ENCODE measurements at places on chromosomes 4 and X.
A peak's percentile ranks its signal among the peaks of the same experiment; 100 is the strongest.

GRCh38 chr4:182825786-182826185 is 91.4 kb downstream of the DCTD start:
- no peak for DNase-seq

DNA sequence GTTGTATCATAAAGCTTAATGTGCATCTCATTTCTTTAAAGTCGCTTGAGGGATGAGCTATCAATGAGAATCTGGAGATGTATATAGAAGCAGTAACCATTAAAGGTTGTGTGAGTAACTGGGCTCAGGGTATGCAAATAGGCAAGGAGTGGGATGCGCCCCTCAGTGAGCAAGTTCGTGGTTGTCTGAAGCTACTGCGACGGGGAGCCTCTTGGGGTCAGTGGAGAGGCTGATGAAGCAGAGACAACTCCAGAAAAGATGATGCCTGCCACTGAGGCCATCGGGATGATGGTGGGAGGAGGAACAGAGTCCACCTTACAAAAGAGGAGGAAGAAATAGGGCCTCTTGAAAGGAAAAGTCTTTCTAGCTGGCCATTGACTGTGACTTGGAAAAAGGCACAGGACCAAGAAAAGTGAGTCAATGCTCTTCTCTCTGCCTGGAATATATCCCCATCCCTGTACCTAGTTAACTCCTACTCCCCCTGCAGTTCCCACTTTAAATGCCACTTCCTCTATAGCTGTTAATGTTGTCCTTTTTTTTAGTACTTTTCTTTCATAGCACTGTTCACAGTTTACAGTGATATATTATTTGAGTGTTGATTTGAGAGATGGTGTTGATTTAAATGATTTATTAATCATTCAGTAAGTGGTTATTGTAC is 51.4 kb upstream of the LSM6 start:
- DNase-seq = no peak

- DNase-seq = peak; percentile 28
These were observed 784 bp downstream of the MAP7D3 start for GRCh38 chrX:136250191-136251040.

DNA sequence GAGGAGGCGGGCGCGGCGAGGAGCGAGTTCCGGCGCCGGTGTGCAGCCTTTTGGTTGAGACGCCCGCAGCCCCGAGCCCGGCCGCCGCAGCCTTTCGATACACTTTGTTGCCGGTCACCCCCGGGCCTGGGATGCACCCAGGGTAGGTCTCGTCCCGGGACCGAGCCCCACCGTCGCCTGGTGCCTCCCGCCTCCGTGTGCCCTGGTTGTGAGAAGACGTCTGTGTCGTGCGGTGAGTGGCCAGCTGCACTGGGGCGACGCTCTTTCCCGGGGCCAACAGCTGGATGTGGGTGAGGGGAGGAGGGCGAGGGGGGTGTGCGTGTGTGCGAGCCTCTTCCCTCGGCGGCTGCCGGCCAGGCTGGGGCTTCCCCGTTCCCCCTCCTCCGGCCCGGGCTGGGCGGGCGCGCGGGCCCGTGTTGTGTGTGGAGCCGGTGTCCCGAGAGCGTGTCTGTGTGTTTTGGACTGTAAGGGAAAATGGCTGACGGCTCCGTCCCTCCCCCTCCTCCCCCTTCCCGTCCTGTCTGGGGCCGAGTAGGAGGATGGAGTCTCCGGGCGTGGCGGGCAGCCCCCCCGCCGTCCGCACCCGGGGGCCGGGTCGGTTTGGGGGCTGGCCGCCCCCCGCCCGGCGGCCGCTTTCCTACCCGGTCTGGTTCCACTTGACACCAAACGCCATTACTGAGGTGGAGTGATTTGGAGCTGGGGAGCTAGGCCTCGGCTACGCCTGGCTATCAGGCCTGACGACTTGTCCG is 807 bp downstream of the USP9X start:
- peak; percentile 29 for DNase-seq

GRCh38 chrX:4710618-4711433 is 997.4 kb upstream of the PRKX start:
- no peak for DNase-seq

DNA sequence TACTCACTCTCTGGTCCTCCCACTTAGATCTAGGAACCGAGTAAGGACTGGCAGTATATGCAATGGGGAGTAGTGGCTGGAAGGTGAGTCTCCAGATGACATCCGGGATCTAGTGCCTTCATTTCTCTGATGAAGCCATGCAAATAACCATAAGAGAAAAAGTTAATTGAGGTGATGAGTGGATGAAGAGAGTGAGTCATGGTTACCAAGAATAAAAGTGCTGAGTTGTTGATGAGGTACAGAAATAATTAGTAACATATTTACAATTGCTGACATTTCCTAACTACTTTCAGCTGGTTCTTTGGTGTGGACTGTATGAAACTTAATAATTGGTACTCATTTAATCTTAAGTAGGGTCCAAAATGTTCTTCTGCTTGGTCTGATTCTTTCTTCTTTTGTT is 146.7 kb upstream of the PITX2 start:
- no peak for DNase-seq

DNA sequence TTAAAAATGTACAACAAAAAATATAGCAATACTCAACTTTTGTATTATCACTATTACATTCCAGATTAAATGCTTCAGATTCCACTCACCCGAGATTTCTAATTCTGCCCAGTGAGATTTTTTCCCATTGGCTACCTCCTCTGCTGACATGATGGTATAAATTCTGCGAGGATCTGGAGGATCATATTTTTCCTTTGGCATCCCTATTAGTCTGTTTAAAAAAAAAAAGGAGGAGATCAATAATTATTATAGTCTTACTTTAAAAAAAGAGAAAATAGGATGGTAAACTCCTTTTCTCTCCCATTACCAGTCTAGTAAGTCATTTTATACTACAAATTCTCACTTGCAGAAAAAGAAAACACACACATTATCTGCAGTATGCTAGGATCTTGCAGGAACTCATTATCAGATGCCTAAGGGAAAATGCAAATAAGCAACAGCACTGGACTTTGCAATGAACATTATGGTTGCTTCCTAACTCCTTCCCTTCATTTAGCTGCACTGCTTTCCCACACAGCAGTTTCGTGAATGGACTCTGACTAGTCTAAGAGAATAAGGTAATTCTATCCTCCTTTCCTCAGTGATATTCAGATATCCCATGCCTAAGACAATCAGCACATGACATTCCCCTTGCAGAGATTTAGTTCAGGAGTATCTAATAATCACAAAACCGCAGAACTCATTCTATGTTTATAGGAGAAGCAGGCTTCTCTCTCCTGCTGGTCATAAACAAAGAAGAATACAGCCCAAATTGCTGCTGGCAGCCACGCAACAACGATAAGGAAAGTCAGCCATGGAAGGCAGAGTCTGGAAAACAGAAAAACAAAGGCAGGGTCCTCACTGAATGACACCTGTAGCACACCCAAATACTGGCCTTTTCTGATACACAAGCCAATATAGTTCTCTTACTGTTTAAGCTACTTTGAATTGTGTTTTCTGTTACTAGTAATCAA is 42.7 kb downstream of the CNOT6L start:
- DNase-seq = no peak

GRCh38 chr4:7771541-7772507 is 167.8 kb downstream of the AFAP1 start:
- no peak for DNase-seq

DNA sequence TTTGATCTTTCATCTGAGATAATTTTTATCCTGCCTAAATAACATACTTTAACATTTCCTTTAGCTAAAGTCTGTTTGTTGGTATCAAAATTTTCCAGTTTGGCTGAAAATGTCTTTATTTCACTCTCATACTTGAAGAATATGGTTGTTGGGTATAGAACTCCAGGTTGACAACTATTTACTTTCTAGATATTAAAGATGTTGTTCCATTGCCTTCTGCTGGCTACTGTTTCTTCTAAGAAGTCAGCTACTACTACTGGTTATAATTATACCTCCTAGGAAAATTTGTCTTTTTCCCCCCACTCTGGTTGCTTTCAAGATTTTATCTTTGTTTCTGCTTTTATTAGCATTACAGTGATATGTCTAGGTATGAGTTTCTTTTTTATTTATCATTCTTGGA is 75.7 kb downstream of the SH3RF1 start:
- DNase-seq = no peak

- DNase-seq = peak; percentile 0
These were observed at the start of gene FSTL5 for GRCh38 chr4:162163892-162164759. FSTL5 (minus strand) TSS chr4:162164000; CDS start chr4:162111396, 52,604 bp downstream.

GRCh38 chr4:77433418-77433733 is 172.2 kb upstream of the CXCL13 start:
- no peak for DNase-seq

- no peak for DNase-seq
These were observed 200.0 kb upstream of the FTHL17 start for GRCh38 chrX:31271615-31272471.

DNA sequence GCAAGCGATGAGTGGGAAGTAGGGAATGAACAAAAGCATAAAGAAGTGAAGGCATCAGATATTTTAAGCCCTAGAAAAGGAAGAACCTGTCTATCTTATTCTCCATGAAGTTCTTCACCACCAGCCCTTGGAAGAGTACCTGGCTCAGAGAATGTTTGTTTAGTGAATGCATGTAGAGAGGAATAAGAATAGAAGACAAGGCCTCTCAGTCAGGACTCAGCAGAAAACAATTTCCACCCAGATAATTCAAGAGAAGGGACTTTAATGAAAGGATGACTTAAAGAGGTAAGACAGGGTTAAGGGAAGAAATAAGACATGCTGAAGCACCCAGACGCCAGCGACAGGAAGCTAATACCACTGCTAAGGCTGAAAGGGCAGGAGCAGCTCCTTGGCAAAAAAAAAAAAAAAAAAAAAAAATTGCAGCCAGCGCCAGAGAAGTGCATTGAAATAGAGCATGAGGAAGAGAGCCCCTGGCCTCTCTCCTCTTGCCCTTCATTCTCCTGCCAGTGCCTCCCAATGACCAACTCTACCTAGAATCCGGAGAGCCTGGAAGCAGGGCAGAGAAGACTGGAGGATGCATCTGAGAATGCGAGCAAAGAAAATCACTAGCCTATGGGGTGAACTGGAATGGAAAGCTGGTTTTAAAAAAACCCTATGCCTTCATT is 47.2 kb upstream of the RASGEF1B start:
- DNase-seq = no peak

DNA sequence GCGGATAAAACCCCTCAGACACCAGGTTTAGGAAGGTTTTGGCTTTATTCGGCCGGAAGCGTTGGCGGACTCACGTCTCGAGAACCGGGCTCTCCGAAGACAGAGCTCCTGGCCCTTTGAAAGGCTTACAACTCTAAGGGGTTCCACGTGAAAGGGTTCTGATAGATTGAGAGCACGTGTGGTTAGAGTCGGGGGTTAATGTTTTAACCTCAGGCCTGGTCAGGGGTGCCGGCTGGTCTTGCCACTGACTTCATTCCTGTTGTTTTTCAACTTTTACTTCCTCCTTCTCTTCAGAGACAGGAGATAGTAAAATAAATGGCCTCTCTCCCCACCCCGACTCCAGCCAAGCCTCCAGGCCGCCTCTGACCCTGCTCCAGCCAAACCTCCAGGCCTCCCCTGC is 4.7 kb upstream of the ASMT start:
- no peak for DNase-seq

DNA sequence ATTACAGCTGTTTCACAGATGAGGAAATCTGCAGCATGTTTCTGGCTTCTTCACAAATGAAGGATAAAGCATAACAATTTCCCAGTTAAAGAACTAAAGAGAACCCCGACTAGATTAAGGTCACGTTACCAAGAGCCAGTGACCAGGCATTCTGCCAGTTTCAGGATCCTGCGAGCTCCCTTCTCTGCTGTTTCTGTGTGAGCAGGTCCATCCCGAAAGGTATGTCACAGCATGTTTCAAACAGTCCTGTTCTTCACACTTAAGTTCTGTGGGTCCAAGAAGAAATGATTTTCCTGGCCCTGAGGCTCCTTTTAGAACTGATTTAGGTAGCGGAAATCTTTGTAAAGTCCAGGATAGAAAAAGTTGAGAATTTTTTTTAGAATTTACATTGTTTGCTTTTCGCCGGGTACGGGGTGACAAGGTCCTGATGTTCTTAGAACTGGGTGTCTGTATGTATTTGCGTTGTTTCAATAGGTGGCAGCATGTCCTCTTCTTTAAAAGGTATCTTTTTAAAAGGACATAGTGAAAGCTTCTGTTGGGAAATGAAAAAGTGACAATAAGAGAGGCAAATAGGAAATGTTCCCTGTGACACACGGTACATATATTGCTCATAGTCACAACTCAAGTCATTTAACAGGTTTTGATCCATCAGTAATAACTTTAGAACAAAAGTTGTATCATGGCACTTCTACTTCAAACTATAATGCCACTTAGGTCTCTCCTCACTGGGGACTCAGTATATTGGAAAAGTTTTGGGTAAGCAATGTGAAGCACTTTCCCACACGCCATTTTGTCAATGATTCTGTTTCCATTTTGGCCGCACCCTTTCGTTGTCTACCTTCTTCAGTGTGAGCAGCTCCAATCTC is 18.4 kb downstream of the IL21 start:
- no peak for DNase-seq

DNA sequence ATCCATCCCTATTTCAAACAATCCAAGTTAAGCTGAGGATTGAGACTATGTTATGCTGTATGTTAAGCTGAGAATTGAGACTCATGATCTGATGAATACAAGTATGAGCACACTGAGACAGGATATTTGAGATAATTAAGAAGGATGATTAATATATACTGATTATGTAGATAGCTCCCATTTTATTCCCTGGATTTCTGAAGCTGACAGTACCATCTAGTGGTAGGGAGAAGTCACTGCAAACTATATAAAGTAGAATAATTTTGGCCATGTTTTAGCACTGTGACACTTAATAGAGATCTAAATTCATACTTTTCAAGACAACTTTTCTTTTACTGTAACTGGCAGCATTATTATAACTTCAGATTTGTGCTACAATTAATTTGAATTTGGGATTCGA is 63.8 kb upstream of the HPRT1 start:
- no peak for DNase-seq

- peak; percentile 72 for DNase-seq
These were observed 3.1 kb upstream of the NR3C2 start for GRCh38 chr4:148445071-148445859.

GRCh38 chrX:41276661-41277506 is 57.1 kb upstream of the DDX3X start:
- no peak for DNase-seq

DNA sequence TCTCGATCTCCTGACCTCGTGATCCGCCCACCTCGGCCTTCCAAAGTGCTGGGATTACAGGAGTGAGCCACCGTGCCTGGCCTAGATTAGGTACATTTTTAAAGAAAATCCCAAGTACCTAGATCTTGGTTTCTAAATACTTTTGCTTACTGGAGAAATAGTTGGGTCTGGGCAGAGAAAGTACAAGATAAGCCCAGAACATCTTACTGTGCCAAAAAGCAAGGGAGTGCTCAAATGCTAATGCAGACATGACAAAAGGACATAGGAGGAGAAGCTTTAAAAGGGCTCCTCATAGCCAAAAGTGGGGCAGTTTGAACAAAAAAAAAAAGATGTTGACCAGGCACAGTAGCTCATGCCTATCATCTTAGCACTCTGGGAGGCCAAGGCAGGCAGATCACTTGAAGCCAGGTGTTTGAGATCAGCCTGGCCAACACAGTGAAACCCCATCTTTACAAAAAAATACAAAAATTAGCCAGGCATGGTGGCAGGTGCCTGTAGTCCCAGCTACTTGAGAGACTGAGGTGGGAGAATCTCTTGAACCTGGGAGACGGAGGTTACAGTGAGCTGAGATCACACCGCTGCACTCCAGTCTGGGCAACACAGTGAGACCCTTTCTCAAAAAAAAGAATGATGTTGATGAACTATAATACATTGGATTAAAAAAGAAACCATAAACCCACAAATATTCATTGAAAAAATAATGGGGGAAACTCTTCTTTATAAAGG is 107.5 kb downstream of the APBB2 start:
- no peak for DNase-seq

GRCh38 chr4:20487446-20487845 is 212.8 kb upstream of the PACRGL start:
- no peak for DNase-seq

GRCh38 chrX:20666331-20666730 is 399.6 kb upstream of the RPS6KA3 start:
- no peak for DNase-seq

Data from stimulated activated CD8-positive, alpha-beta memory T cell treated with anti-CD3 and anti-CD28 coated beads, Interleukin-12 subunit alpha, Interleukin-12 subunit beta, amount 100 ng/mL, for 4 hours (primary cell).